ENCODE measurements at places on chromosomes 2 and 18. TPM values are rescaled to one million over a fixed set of nuclear protein-coding genes. Genes with fewer than 3 reads are reported as not detected.

DNA sequence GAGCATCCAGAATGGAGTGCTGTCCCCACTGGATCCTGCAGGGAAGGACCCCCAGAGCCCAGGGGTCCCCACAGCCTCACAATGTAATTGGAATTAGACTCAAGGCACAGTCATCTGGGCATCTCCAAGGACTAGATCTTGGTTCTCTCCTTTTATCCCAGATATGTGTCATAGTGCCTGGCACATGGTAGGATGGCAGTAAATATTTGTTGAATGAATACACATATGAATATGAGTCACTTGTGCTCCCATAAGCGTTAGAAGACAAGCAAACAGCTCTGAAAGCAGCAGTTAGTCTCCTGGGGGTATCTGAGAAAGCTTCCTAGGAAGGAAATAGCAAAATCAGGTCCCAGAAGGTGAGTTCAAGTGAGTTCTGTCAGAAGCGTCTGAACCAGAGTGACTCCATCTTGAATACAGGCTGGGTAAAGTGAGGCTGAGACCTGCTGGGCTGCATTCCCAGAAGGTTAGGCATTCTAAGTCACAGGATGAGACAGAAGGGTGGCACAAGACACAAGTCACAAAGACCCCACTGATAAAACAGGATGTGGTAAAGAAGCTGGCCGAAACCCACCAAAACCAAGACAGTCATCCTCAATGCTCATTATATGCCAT is 234.1 kb upstream of the ID2 start:
- no peak for DNase-seq

SRSF7 gene
- total RNA-seq, result 392 TPM

NEU2 gene
- total RNA-seq, result not detected

- DNase-seq, result no peak
Observed at GRCh38 chr18:48351216-48352050, 57.8 kb downstream of the ZBTB7C start.

GREB1L gene
- total RNA-seq, result not detected

SF3B1 gene
- 241 TPM for total RNA-seq

GRCh38 chr2:171185165-171185818 is 24.6 kb upstream of the TLK1 start:
- no peak for DNase-seq

- no peak for DNase-seq
Observed at GRCh38 chr18:31880186-31880898, 62.6 kb downstream of the TRAPPC8 start.

ALPP gene
- not detected for total RNA-seq

DNA sequence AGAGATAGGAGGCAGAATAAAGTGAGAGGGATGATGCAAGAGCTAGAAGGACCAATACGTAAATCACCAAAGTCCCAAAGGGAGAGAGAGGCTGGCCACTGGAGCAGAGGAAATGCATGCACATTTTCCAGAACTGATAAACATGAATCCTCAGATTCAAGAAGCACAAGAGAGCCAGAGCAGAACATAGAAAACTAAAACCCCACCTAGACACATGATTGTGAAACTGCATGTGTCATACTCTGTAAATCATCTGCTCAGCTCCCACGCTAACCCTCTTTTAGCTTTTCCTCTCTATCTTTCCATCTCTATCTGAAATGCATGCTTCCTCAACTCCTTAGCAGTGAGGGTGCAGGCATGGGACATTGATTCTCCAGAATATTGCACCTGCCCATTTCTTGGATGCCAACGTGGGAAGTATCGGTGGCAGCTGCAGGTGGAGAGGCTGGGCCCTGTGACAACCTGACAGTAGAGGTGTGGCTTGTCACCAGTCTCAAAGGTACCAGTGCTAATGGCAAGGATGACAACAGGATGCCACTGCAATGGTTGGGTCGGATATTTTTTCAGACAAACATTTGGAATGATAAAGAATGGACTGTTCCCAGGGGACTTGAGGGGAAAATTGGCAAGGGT is 89.3 kb upstream of the OTOS start:
- DNase-seq, result no peak

GRCh38 chr2:86044045-86044444 is 61.6 kb downstream of the POLR1A start:
- DNase-seq, result no peak

HRH4 gene
- total RNA-seq, result not detected

DNA sequence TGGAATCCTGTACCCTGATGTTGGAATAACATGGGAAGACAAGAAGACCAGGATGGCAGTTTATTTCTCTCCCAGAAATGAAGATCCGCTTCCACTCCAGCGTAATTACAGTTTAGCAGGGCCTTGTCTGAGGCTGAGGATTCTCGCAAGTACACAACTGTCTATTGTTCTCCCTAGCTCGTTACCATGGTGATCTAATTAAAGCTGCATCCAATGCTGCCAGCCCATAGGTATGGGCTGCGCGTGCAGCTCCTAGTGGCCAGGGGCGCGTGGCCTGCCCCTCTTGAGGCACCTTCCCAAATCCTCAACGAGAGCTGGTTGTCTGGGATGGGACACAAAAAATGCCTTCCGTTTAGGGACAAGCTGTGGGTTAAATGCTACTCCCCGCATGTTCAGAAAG is 344.9 kb downstream of the CYRIA start:
- DNase-seq, result no peak

All from activated naive CD8-positive, alpha-beta T cell treated with anti-CD3 and anti-CD28 coated beads for 36 hours (primary cell).